AG20443 (cell line): ENCODE measurements at places on chromosomes 11 and 22.

DNA sequence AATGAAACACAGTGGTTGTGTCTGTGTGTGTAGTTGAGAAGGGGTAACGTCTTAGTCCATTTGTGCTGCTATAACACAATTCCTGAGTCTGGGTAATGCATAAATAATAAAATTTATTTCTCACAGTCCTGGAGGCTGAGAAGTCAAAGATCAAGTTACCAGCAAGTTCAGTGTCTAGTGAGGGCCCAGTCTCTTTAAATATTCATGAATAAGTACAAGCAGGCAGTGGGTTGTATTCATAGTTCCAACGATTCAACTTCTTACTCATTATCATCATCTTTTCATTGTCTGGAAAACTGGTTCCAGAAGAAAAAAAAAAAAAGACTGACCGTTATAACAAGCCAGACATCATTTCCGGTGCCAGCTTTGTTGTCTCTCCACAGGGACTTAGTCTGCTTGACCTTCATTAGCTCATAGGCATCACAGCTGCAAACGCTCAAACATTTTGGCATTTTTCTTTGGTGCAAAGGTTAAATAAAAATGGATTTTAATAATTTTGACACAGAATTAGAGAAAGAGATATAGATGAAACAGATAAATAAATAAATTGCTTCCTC, 1297.5 kb downstream of the LRRC4C start:
- DNase-seq = no peak

GRCh38 chr11:65274735-65275682, 13.2 kb downstream of the POLA2 start:
- peak; percentile 86 for DNase-seq

DNA sequence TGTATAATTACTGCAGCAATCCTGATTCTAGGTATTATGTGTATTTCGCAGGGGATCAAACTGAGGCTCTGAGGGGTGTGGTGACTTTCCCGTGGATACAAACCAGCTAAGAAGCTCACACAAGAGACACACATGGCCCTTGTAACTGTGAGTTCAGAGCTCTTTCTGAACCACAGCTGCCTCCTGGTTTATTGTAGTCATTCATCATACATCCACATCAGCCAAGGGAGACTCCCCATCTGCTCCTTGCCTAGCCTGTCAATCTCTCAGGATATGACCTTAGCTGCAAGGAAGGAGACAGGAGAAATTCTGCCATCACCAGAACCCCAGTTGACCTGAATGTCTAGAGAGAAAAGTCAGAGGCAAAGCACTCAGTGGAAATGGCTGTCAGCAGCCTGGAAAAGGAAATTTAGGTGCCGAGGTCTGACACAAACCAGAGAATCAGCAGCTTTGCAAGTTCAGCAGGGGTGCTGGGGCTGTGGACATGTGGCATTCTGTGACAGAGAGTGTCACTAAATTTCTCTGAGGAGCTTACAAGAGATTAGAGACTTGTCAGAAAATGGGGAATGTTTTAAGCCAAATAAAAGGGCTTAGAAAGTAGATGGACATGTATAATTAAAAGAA, 209.5 kb downstream of the AASDHPPT start:
- no peak for DNase-seq

DNA sequence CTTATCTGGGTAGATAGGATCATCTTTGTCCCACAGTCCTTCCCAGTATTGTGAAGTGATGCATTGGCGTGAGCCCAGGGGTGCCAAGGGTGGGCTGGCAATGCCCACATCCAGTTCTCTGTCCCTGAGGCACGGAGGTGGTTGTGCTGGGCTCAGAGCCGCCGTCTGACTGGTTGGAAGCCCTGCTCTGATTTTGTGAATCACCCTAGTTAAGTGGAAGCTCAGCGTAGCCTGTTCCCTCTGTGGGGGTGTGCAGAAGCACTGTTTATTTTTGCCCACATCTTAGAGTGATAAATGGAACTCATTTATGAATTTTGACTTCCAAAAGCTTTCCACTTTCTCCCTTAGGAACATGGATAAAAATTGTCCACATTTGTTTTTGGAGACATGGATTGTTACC, 13.6 kb downstream of the BCR start:
- peak; percentile 55 for DNase-seq

DNA sequence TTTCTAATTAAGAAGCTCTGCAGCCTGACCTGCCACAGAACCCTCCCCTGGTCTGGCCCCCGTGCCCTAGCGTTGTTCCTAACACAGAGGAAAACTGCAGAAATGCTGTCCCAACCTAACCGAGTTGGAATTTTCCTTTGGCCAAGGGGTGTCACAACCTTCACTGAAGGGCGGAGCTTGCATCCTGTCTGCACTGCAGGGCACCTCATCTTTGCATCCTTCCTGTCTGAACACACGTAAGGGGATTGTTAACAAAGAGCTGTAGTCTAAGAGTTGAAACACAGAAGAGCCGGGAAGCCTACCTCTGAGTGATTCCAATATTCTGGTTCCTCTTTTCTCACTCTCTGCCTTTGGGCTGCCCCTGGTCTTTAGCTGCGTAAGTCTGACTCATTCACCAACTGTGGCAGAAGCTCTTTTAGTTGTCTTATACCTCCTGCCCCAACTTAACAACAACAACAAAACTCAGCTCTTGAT, 1.6 kb downstream of the DIXDC1 start:
- DNase-seq = peak; percentile 48

- no peak for DNase-seq
Measured at GRCh38 chr11:33539751-33540150, 160.9 kb downstream of the C11orf91 start.

GRCh38 chr22:43910178-43910695, 13.4 kb upstream of the PNPLA3 start:
- DNase-seq = no peak

DNA sequence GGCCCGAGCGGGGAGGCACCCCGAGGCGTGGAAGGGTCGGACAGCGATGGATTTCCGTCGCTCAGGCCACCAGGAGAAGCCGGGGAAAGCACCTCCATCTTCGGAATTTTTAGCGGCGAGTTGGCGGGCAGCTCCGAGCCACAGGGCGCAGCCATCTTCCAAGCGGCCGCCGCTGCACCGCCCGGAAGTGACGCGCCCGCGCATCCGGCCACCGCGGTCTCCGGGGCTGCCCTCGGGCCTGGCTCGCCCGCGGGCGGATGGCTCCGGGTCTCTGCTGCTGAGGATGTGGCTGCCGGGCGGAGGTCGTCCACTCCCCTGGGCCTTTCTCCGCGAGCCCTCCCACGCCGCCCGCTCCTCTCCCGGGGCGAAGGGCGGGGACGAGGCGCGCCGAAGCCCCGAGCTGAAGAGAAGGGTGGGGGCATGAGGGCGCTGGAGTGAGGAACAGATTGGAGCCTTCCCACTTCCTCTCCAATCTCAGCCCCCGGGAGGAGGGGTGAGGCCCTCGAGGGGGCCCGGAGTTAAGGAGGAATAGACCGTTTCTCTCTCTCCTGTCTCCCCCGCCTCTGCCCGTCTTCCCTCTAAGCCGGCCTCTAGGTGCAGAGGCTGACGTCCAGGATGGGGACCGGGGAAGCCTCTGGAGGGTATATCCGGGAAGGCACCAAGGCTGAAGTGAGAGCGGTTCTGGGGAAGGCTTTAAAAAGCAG, at the start of gene MSANTD2:
MSANTD2 (minus strand) TSS at position 181 of the 704 bp plus-strand sequence; CDS start at position 155, 26 bp downstream.
- DNase-seq = peak; percentile 92

- DNase-seq = no peak
Measured at GRCh38 chr11:103888541-103888951, 147.9 kb upstream of the DDI1 start.

- no peak for DNase-seq
Measured at GRCh38 chr11:1344056-1344635, 34.7 kb upstream of the TOLLIP start.

DNA sequence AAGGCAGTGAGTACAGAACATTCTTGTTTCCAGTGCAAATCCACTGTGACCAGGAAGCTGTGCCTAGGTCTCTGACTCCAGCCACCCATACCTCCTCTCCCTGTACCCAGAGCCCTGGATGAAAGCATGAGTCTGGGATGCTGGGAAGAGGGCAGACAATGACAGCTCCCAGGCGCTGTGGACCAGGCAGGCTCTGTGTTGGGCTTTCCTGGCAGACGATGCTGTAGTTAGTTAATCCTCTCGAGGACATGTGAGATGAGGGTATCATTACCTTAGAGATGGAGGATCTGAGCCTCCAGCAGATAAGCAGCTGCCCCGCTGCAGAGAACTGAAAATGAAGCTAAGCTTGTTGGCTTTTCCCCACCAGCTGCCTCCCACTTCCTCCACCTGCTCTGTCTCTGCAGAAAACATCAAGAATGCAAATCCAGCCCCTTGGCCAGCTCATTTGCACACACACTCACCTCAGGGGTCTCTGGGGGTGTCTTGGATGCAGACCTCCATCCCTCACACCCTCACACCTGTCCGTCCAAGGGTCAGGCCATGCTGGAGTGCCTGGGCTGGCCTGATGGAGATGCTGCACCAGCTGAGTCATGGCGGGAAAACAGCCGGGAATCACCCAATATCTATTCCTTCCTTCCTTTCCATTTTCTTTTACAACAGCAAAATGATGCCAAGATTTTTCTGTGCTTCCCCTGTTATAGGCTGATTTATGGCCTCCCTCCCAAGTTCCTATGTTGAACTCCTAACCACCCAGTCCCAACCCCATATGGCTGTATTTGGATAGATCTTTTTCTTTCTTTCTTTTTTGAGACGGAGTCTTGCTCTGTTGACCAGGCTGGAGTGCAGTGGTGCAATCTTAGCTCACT, 94.9 kb upstream of the SEPTIN5 start:
- no peak for DNase-seq
